ENCODE measurements at places on chromosomes 6 and 20.

DNA sequence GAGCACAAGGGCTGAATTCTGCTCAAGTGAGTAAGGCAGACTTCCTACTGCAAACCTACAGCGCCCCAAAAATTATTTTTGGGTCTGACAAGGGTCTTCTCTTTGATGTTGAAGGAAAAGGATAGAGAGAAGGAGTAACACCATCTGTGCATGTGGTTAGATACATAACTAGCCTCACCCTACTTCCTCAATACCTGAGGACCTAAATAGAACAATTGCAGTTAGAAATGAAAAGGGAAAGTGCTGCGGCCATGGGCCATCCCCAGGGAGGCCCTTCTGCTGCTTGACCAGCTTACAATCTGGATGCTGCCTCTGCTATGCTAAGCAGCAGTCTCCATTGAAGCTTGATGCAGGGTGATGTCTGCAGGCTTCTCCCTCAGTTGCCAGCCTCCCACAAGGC lies 63.2 kb upstream of the ARMH2 start:
- no peak for DNase-seq

GRCh38 chr20:39849664-39850063 lies 839.4 kb downstream of the MAFB start:
- no peak for DNase-seq

- no peak for DNase-seq
These were observed 34.9 kb downstream of the NHLRC1 start for GRCh38 chr6:18087396-18088165.

- no peak for DNase-seq
These were observed 28.4 kb upstream of the GSTA3 start for GRCh38 chr6:52937908-52938307.

DNA sequence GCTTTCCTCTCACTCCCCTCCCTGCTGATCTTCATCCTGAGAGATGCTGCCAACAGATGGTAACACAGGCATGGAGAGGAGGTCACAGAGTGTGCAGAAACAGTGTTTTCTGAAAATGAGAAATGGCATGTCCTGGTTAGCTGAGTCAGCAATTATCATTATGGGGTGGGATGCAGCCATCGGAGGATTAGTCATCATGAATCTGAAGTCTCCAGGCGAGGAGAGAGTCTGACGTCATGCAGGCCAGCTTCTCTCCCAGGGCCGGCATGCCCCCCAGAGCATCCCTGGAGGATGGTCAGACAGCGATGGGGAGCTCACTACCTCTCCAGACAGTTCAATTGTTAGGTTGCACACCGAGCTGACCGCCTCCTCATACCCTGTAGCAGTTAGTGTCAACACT lies 4.7 kb upstream of the GTSF1L start:
- no peak for DNase-seq

- no peak for DNase-seq
These were observed 177.7 kb upstream of the CDYL start for GRCh38 chr6:4598384-4598995.

GRCh38 chr6:50116797-50117542 lies 67.2 kb upstream of the DEFB112 start:
- no peak for DNase-seq

DNA sequence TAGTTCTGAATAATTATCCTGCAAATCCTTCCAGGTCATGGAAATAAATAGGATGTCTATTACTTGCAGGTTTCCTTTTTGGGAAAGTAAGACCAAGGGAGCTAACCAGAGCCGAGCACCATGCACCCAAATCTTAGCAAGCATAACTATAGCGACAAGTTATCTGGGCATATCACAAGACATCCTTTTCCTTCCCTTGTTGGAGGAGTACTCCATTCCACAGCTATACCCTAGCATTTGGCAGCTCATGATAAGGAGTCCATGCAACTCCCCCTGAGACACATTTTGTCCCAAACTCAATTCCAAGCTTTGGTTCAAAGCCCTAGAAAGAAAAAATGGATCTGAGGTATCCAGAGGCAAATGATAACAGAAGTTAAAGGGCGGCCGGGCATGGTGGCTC lies 16.5 kb upstream of the ASCC3 start:
- DNase-seq: no peak

Data from activated CD8-positive, alpha-beta memory T cell treated with anti-CD3 and anti-CD28 coated beads for 1 hour (primary cell).